NCI-H82 (cell line): ENCODE measurements at places on chromosomes 12 and 14.

GRCh38 chr14:73232984-73233383 lies 4.3 kb upstream of the PAPLN start:
- DNase-seq = no peak

GRCh38 chr14:51479584-51480325 lies 172.0 kb upstream of the FRMD6 start:
- DNase-seq = no peak

DNA sequence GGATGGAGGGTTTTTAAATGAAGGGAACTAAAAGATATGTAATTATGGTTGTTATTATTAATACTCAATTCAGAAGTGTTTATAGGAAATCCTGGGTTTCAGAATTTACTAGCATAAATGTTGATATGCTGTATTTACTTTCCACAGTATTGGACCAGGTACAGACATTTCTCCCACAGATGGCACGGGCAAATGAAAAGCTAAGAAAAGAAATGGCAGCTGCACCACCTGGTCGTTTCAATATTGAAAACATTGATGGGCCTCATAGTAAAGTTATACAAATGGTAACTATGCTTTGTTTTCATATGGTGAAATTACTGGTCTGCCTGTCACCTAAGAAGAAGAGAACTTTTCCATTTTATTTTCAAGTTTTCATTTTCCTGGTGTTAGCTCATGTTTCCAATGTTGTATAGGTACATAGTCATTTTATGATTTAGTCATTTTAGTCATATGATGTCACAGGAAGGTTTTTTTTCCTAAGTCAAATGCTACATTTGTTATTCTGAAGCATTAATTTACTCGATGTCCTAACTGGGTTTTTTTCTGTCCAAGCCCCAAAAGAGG lies 5.5 kb downstream of the NOPCHAP1 start:
- DNase-seq = no peak

DNA sequence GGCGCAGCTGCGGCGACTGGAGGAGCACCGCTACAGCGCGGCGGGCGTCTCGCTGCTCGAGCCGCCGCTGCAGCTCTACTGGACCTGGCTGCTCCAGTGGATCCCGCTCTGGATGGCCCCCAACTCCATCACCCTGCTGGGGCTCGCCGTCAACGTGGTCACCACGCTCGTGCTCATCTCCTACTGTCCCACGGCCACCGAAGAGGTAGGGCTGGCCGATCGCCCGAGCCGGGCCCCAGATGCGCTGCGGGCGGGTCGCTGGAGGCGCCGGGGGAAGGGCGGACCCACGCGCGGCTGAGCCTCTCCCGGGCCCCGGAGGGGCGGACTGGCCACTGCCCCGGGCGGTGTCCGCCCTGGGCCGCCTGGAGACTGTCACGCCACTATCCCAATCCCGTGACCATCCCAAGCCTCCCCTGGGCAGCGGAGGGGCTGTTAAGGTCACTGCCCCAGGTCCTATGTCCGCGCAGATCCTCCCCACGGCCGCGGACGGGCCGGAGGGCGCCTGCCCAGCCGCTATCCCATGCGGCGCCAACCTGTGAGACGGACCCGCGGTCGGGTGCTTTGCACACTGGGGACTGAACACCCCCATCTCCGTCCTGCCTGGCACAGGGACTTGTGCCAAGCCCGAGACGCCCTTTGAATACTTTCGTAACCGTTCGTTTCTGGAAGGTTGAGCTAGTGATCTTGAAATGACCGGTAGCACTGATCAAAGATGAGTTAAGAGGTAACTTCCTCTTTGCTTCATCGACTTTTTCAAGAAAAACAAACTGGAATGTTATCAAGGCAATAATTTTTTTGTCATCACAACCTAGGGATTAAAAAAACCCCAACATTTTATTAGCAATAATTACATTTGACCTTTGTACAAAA lies 725 bp downstream of the CHPT1 start:
- peak; percentile 35 for DNase-seq

DNA sequence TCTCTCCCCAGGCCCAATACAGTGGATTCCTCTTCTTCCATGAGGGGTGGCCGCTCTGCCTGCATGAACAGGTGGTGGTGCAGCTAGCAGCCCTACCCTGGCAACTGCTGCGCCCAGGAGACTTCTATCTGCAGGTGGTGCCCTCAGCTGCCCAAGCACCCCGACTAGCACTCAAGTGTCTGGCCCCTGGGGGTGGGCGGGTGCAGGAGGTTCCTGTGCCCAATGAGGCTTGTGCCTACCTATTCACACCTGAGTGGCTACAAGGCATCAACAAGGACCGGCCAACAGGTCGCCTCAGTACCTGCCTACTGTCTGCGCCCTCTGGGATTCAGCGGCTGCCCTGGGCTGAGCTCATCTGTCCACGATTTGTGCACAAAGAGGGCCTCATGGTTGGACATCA lies 3.8 kb downstream of the ARHGEF40 start:
- DNase-seq = no peak

- DNase-seq = peak; percentile 85
Observed at GRCh38 chr14:77311217-77311616, 9.5 kb downstream of the POMT2 start.

GRCh38 chr12:92436856-92437255 lies 265.9 kb upstream of the PLEKHG7 start:
- peak; percentile 38 for DNase-seq

GRCh38 chr14:24300326-24300980 lies 803 bp downstream of the NOP9 start:
- no peak for DNase-seq

DNA sequence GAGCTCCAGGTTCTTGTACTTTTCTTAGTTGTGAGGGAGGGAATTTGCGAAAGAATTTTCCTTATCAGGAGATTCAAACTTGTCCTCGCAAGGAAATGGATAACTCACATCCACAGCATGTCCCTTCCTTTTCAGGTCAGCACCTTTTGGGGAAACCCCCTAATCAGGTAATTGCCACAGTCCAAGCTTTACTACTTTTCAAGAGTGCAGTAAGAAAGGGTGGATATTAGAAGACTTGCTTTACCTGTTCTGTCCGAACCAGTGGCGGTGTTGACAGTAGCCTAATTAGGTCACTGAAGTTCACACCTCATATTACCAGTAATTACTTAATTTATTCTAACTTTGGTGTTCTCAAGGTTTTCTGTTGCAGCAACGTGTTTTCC lies 6.7 kb upstream of the C12orf50 start:
- no peak for DNase-seq

DNA sequence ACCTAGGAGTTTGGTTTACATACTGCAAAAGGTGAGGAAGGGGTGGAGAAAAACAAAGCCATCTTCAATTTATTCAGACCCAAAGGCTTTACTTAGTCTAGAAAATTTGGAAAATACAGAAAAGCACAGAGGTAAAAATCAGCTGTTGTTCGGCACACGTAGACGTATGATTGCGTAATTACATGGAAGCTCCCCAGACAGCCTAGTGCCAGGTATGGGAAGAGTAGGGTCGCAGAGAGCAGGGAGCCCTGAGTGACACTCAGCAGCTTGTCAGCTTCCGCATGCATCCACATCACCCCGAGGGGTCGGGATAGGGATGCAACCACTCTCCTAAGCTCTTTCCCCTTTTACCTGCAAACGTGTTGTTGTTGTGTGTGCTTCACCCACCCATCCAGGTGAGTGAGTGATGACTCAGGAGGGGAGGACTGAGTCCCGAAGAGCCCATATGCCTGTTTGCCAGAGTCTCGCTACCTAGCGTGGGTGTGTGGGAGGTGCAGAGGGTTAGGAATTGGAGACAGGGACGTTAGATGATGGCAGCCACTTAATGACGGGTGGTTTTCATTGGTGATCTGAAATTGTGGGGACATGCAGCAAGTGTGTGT lies 20.1 kb downstream of the PIWIL1 start:
- DNase-seq = no peak

GRCh38 chr12:4506870-4507269 lies 31.8 kb upstream of the RAD51AP1 start:
- DNase-seq = no peak

DNA sequence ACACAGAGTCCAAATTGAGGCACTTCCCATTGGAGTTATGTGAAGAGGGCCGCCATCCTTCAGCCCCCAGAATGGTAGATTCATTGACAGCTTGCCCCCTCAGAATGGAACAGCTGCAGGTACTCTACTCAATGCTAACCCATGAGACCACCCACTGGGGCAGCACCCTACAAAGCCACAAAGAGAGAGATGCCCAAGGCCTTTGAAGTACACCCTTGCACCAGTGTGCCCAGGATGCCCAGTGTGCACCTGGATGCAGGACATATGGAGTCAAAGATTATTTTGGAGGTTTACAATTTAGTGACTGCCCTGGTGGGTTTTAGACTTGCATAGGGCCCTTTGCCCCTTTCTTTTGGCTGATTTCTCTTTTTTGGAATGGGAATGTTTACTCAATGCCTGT lies 933.9 kb downstream of the SLC16A7 start:
- DNase-seq = no peak

DNA sequence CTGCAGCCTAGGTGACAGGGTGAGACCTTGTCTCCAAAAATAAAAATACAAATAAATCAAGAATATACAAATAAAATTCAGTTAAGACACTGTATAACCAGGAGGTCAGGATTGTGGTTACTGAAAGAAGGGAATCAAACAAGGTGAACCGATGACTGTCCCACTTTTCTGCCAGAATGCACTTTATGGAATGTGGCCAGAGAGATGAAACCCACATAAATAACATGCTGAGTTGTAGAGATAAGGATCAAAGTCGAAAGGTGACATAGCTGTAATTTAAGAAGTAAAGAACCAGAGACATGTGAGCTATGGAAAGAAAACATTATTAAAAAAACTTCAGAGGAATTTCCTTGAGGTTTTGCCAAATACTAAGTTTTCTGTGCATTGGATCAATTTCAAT lies 1098.2 kb upstream of the USP15 start:
- no peak for DNase-seq

DNA sequence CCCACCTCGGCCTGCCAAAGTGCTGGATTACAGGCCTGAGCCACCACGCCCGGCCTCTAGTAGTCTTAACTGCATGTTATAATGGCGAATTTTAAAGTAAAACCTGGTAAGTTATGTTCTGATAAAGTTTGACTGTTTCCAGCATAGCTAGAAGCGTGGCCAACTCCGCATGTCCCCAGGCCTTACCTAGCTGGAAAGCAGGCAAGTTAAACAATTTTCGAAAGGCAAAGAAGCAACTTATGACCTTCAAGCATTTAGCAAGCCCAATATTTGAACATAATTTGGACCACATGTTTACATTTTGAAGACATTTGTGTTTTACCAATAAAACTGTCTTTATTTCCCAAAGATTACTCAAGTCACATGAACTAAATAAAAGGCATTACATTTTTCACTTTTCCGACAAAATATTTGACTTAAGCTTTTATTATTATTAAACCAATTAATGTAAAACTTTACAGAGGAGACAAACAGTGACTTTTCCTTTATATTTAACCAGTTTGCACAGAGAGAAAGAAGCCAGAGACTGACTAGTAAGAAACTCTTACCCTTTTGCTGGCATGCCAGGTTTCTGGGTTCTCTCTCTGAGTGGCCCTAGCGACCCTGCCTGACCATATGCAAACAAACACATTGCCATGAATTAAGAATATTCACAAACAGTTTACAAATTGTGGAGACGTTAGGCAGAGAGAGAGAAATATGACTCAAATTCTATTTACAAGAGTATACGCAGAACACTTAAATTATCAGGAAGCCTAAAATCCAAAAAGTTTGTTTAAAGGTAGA lies 106.3 kb downstream of the RIN3 start:
- DNase-seq = no peak

GRCh38 chr14:75831455-75831854 lies 150.3 kb downstream of the TGFB3 start:
- no peak for DNase-seq

DNA sequence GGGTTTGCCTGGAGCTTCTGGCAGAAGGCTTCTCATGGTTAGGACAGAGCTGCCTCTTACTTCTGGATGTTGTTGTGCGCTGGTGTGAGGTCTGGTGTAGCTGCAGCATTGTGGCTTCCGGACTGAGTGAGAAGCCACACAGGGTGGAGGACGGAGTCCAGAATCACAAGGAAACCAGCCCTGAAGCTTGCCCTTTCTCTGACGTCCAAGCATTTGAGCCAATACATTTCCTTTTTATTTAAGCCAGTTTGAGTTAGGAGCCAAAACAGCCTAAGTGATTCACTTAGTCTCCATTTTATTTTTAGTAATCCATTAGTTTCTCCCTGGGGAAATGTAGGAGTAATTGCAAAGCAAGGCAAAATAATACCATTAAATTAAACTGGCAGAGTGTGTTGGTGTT lies 402.4 kb upstream of the RGS6 start:
- peak; percentile 42 for DNase-seq

DNA sequence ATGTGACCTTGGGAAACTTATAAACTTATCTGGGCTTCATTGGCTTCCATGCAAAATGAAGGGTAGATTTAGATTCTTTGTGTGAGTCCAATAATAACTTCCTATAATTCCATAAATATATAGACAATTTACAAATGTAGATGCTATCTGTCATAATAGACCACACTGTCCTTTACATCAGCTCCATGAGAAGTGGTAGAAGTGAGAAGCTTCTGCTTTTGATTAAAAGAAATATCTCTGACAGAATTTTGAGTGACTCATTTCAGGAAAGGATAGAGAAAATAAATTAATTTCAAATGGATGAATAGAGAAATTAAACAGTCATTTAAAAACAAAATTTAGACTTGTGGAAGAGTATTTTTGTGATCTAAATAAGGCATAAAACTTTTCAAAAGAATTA lies 329.7 kb upstream of the ATP2B1 start:
- DNase-seq = no peak
